ENCODE measurements at places on chromosomes 4 and X. TPM values are rescaled to one million over a fixed set of nuclear protein-coding genes. Genes with fewer than 3 reads are reported as not detected.

- no peak overlapping the region for H3K4me3 ChIP-seq
- H3K4me1 ChIP-seq: no peaks in the 10 kb centered on the region
- no peak for DNase-seq
- H3K27me3 ChIP-seq: no peaks in the 10 kb centered on the region
- no peak overlapping the region for H3K27ac ChIP-seq
Observed at GRCh38 chr4:181810711-181811110, 432.5 kb upstream of the TENM3 start.

DNA sequence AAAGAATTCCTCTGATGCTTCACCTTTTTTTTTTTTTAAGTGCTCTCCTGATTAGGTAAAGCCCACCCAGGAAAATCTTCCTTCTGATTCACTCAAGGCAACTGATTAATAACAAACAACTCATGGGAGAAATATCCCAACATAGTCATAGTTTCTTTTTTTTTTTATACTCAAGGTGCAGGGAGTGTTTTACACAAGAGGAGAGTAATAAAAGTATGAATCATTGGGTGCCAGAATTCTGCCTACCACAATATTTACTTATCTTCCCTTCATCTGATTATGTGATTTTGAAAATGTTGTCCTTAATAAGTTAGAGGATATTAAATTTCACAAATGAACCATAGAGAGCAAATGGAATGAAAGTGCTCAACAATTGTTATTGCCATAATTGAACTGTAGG is 329.9 kb downstream of the TECRL start:
- H3K27ac ChIP-seq: no peak overlapping the region
- no peak for DNase-seq
- H3K4me1 ChIP-seq: no peaks in the 10 kb centered on the region
- H3K4me3 ChIP-seq: no peak overlapping the region

DNA sequence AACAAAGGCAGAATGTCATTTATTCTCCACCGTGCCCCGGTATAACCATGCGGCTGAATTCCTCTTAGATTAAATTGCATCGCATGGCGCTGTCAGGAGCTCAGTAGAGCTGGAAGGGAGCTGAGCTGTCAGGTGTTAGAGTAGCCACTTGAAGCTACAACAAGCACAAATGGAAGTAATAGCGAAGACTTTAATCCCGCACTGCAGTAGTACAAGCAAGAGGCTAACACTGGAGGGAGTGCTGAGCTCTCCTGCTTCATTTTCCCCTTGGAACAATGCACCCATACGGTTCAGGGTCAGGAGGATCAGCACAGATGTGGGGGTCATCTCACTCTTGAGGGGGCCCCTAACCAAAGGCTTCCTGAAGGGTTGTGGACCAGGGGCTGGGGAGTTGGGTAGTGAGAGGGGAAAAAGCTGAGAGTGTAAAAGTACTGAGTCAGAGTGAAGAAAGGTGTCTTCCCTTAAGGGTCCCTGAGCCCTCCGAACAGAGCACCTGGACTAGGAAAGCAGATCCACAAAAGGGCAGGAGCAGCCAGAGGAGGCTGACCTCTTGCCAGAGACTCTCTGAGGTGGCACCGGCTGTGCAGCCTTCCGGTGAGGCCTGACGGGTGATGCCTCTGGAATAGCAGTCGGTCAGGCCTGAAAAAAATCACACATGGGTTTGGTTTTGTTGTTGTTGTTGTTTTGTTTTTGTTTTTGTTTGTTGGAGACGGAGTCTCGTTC is 36.0 kb upstream of the CBR4 start:
- H3K27me3 ChIP-seq: peaks cover 2% of the 10 kb centered on the region
- H3K27ac ChIP-seq: no peak overlapping the region
- no peak for DNase-seq
- H3K4me1 ChIP-seq: no peaks in the 10 kb centered on the region

GRCh38 chr4:128006592-128006991 is 41.4 kb downstream of the ABHD18 start:
- no peak for DNase-seq
- no peak overlapping the region for H3K27ac ChIP-seq
- H3K4me3 ChIP-seq: no peak overlapping the region
- H3K4me1 ChIP-seq: peaks cover 4% of the 10 kb centered on the region

DNA sequence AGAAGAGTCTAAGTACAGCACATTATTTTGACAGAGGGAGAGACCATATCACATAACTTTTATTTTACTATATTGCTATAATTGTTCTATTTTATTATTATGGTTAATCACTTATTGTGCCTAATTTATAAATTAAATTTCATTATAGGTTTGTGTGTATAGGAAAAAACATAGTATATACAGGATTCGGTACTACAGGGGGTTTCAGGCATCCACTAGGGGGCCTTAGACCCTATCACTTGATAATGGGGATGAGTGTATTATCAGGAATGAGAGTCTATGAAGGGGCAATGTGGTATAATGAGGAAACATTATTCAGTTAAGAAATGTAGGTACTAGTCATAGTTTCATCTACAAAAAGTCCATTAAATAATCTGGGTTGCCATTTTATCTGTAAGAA is 833.1 kb downstream of the C4orf33 start:
- DNase-seq: no peak
- H3K27ac ChIP-seq: no peak overlapping the region
- no peaks in the 10 kb centered on the region for H3K27me3 ChIP-seq
- H3K4me1 ChIP-seq: no peaks in the 10 kb centered on the region
- no peaks in the 10 kb centered on the region for H3K36me3 ChIP-seq
- H3K4me3 ChIP-seq: no peak overlapping the region

GRCh38 chr4:184950926-184951325 is 67.4 kb upstream of the HELT start:
- no peaks in the 10 kb centered on the region for H3K36me3 ChIP-seq
- no peak for DNase-seq
- peaks cover 24% of the 10 kb centered on the region for H3K27me3 ChIP-seq
- no peak overlapping the region for H3K27ac ChIP-seq

- peaks cover 2% of the 10 kb centered on the region for H3K27me3 ChIP-seq
- no peaks in the 10 kb centered on the region for H3K36me3 ChIP-seq
- no peak overlapping the region for H3K4me3 ChIP-seq
- no peak for DNase-seq
- no peaks in the 10 kb centered on the region for H3K4me1 ChIP-seq
Observed at GRCh38 chr4:141680060-141680459, 43.7 kb downstream of the IL15 start.

- no peak overlapping the region for H3K27ac ChIP-seq
- H3K36me3 ChIP-seq: peaks cover 10% of the 10 kb centered on the region
- no peak overlapping the region for H3K4me3 ChIP-seq
- no peak for DNase-seq
Observed at GRCh38 chr4:1385373-1386340, 20.6 kb downstream of the NKX1-1 start.

The RAI2 gene
- total RNA-seq: not detected

The AGTR2 gene
- not detected for total RNA-seq

The APLN gene
- total RNA-seq: 2.7 TPM

The OPRPN gene
- not detected for total RNA-seq

The DMRTC1 gene
- total RNA-seq: not detected

The TCEAL9 gene
- 0.84 TPM for total RNA-seq

Measured in activated CD8-positive, alpha-beta T cell treated with anti-CD3 and anti-CD28 coated beads, Interleukin-2, amount 10 ng/mL, durations not matched to agents 7 days and 5 days (primary cell).